ENCODE measurements at places on chromosomes 2 and 18.

DNA sequence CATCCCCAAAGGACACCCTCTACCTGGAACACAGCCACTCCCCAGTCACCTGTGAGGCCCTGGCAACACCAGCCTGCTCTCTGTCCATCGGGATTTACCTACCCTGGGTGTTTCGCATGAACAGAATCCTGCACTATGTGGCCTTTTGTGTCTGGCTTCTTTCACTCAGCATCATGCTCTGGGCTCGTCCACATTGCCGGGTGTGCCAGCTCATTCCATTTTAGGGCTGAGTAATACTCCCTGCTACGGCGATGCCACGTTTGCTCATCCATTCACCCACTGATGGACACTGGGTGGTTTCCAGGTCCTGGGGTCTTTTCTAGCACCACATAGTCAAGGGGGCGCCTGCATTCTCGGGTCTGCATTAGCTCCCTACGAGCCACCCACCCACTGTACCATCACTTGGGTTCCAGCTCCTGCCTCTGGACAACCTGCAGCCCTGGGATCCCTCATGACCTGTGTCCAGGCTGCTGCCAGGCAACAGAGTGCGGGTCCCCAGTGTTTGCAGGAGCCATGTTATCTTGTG is 22.0 kb downstream of the KCNF1 start:
- DNase-seq = no peak

DNA sequence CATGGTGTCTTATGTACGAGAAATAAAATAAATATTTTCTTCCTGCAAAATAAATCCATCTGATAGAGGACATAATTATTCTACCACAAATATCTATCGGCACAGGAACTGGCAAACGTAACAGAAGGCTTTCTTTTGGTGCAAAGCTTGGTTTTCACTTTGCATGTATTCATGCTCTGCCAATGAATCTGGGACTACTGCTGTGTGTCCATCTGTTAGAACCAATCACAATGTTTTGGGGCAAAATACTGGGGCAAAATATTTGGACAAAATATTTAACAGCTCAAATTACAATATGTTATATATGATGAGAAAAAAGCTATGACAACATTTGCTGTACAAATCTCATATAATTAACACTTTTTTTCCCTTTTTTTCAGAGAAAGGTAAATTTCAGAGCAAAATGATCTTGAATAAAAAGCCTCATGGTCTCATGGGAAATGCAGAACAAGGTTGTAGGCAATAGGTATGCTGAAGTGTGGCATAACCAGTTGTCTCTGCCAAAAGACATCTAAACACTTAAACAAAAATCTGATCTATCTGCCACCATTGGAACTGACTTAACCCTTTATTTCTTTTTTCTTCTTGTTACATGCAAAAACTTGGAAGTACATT is 923.2 kb downstream of the CPS1 start:
- DNase-seq = no peak

DNA sequence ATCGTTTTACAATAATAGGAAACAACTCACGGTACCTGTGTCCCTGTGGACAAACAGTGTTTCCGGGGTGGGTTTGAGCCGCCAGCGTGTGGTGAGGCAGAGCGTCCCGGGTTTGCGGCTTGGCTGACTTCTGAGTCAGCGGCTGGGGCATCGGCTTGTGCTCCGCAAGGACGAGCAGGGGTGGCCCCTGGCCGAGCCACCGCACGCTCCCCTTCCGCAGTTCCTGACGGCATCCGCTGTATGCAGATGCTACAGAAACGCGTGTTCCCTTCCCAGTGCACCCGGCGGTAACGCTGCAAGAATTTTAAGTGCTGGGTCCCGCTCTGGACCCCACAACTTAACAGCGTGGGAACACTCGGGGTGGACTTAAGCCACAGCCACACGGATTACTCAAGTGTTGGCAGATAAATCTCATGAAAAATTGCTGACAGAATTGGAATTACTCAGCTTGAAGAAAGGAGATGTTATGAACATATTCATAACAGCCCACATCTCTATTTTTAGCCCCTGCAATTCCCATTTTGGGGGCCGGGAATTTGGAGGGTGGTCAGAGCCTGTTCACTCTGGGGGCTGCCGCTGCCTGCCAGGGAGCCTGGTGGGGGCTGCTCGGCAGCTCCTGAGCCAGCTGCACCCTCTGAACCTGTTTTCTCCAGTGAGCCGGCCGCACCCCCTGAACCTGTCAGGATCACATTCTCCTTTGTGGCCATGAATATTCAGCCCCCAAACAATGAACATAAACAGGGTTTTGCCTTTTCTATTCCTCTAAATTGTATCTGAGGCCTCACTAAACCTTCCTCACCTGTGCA is 12.6 kb upstream of the KCNG2 start:
- DNase-seq = peak; percentile 16

- no peak for DNase-seq
Observed at GRCh38 chr2:60826111-60826510, 55.3 kb upstream of the REL start.

DNA sequence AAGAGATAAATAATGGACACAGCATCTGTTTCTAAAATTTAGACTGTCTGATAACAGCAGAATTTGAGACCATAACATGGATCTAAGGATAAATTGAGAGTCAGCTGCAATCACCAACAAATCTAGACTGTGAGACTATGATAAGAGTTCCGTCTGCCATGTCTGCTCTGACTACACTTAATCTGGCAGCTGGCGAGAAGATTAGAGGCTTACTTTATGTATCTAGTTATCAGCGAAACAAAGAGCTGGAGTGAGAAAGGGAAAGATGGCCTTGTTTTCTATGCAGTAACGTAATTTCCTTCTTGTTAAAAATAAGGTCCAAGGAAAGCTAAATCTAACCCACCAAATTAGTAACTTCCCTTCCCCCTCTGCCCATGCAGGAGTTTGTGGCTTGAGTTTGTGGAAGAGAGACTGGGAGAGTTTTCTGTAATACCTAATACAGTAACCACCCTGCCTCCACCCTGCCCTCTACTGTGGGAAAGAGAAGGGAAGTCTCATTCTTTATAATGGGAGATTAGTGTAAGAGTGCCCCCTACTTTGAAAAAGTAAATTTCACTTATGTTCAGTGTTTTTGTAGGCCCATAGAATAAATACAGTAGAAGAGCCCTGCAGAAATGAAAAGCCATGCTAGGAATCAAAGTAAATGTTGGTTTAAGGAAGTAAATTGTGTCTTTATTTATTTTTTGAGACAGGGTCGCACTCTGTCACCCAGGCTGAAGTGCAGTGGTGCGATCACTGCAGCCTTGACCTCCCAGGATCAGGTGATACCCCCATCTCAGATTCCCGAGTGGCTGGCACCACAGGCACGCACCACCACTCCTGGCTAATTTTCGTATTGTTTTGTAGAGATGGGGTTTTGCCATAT is 27.5 kb downstream of the EML4 start:
- no peak for DNase-seq

GRCh38 chr18:31241900-31242409 is 76.0 kb upstream of the DSG1 start:
- DNase-seq = no peak

DNA sequence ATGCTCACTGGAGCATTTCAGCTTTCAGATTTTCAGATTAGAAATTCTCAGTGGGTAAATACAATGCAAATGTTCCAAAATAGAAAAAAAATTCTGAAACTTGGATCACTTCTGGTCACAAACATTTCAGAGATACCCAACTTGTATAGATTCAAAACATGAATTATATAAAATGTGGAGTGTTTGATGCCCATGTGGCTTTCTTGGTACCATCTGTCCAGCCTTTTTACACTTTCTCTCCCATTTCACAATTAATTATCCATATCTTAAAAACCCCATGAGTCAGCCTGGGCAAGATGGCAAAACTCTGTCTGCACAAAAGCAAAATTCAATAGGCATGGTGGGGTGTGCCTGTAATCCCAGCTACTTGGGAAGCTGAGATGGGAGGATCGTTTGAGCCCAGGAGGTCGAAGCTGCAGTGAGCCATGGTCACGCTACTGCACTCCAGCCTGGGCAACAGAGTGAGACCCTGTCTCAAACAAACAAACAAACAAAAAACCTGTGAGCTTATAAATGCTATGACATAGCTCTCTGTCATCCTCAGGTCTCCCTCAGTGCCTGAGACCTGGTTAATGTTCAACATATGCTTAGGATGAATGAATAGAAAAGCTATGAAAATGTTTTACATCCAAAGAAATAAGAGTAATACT is 146.3 kb upstream of the TTC39C start:
- DNase-seq = no peak

DNA sequence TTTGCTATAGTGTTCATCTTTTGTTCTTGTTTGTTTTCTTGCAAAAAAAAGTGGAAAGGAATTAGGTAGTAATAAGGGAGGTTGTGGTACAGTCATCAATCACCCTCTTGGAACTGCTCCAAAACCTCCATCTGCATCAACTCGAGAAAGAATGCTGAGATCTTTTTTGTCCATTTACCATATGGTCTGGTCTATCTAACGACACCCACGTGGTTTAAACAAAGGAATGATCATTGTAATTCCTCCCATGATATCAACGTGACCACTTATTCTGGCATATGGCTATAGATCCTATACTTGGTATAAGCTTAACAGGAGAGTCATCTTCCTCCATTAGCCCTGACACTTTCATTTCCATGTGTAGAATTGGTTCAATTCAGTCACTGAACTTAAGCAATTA is 1025.3 kb upstream of the NXPH2 start:
- DNase-seq = no peak

DNA sequence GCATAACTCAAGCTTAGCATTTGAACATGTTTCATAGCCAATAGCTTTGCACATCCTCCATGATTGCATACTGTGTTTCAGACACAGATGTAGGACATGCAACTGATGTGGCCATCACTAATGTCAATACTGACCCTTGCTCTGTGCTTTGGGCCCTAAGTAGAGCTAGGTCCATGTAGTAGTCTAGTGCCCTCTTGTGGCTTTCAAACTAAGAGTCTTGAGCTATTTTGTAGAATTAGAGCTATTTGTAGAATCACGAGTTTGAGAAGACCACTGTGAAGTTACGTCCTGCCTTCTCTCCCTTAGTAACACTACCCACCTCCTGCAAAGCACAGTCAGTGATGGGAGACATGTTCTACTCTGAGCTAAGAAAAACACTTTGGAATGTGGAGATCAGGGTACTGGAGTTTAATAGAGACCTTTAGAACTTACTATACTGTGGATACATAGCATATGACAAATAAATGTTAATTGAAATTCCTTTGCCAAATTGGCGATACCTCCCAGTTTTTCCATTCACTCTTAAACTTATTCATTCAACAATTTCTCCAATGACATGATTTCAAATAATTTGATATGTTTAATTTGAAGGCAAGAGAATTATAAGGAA is 306.5 kb upstream of the TNP1 start:
- no peak for DNase-seq

GRCh38 chr2:147989809-147990403 is 30.6 kb downstream of the ORC4 start:
- no peak for DNase-seq

DNA sequence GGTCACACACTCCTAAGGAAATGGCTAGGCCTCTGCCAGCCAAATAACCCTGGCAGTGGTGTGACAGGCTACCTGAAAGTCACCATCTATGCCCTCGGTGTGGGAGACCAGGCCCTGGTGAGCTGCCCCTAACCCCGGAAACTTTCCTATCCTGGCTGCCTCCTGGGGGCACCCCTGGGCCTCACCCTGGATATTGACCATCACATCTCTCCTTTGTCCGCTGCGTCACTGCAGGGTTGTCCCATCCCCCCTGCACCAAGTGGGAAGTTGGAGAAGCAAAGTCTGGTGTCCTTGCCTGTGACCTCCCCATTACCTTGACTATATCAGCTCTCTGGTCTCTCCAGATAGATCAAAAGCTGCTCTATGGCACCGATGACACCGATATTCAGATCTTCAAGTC is 18.8 kb downstream of the FER1L5 start:
- DNase-seq = no peak

GRCh38 chr2:228377533-228377932 is 196.0 kb upstream of the SPHKAP start:
- no peak for DNase-seq

GRCh38 chr2:216369821-216370220 is 2.5 kb downstream of the MARCHF4 start:
- no peak for DNase-seq

All from suprapubic skin (tissue), 4 donors.